ENCODE measurements at places on chromosomes 7 and 10.

DNA sequence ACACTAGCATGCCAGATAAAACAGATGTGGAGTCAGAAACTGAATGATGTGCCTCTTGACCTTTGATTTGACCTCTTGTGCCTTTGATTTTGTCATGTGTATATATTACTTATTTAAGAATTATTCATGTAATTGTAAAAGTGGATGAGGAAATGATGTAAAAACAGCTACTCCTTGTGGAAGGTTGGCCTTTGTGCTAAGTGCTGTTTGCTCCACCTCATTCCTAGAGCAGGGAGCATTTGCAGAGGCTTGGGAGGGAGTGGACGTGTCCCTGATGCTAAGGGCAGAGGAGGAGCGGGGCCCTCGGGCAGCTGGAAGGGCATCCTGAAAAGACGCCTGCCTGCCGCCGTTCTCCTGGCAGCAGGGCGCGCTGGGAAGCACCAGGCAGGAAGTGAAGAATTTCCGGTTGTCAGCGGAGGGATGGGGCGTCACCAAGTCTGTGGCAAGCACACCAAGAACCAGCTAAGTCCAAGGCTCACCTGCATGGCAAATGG, 197.6 kb upstream of the ZNF32 start:
- DNase-seq, result no peak

DNA sequence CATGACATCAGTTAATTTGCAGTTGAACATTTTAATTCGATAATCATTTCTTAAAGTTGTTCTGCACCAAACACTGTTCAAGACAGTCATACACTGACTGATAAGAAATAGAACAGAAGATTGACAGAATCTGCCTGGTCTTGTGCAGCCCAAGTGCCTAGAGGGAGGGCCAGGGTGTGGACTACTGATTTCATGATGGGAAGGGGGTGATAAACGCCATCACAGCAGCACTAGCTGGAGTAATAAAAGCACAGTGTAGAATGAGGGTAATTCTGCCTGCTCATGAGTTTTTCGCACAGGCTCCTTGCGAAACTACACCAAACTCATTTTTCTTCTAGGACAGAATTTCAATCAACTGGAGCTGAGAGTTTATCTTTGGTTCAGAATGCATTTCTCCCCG, 270.1 kb downstream of the ARL4A start:
- no peak for DNase-seq

DNA sequence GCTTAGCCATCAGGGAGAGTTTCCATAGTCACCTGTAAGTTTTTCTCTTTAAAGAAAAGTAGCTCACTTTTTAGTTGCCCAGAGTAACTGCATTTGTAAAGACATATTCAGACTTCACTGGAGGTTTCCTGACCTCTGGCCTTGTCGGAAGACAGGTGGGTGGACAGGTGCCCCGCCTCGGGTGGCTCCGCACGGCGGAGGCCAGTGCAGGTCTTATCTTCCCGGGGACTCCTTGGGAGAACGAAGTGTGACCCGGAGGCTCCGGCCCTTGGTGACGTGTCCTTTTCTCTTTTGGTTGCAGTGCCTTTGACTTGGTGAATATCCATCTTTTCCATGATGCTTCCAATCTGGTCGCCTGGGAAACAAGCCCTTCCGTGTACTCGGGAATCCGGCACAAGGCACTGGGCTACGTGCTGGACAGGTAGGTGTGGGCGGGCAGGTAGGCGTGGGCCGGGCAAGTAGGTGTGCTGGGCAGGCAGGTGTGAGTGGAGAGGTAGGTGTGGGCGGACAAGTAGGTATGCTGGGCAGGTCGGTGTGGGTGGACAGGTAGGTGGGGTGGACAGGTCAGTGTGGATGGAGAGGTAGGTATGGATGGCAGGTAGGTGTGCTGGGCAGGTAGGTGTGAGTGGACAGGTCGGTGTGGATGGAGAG, 75.8 kb downstream of the NKX6-2 start:
- no peak for DNase-seq

DNA sequence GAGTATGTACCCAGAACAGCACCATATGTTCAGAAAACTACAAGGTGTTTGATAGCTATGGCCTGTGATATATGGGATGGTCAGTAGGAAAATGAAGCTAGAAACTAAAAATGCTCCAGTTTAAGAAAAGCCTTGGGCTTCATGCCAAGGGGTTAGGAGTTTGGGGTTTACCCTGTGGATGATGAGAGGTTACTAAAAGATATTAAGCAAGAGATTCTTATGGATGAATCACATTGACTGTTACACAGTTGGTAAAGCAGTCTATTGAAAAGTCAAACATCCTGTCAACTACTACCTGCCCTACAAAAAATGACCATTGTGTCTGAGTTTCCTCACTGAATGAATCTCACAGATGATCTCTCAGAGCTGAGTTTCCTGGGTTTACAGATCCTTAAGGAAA, 166.2 kb upstream of the INHBA start:
- no peak for DNase-seq

DNA sequence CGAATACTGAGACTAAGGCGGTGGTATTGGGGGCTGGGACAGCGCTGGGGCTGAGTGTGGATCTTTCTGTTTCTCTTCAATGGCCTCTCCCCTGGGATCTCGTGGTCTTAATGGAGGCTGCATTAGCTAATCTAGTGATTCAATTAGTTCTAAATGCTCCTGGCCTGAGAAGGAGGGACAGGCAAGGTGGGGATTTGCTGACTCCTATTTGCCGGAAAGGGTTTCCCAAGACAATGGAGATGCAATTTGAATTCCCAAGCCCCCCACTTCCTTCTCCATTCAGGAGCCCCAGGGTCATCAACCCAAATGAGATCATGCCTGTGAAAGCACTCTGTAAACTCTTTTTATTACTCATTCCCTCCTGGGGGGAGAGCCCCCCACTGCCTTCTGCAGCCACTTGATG, 111.7 kb upstream of the PLXNA4 start:
- no peak for DNase-seq

All from retina (tissue), 1 donor.